ENCODE measurements at places on chromosomes 16 and 17.

GRCh38 chr17:12521416-12521815 lies 144.3 kb upstream of the MYOCD start:
- peak; percentile 25 for DNase-seq

GRCh38 chr17:60599220-60599619 lies 773 bp upstream of the PPM1D start:
- no peak for DNase-seq

- DNase-seq = peak; percentile 93
These were observed 15.8 kb downstream of the ZNF213 start for GRCh38 chr16:3150346-3151218.

GRCh38 chr16:66270333-66270927 lies 96.1 kb upstream of the CDH5 start:
- peak; percentile 66 for DNase-seq
